ENCODE measurements at places on chromosomes 16 and 17.

GRCh38 chr16:84143784-84144199 is 1.2 kb downstream of the HSDL1 start:
- no peak for DNase-seq

- no peak for DNase-seq
Measured at GRCh38 chr16:79849119-79849518, 248.6 kb upstream of the MAF start.

GRCh38 chr16:82681592-82681991 is 54.8 kb downstream of the CDH13 start:
- DNase-seq, result no peak

DNA sequence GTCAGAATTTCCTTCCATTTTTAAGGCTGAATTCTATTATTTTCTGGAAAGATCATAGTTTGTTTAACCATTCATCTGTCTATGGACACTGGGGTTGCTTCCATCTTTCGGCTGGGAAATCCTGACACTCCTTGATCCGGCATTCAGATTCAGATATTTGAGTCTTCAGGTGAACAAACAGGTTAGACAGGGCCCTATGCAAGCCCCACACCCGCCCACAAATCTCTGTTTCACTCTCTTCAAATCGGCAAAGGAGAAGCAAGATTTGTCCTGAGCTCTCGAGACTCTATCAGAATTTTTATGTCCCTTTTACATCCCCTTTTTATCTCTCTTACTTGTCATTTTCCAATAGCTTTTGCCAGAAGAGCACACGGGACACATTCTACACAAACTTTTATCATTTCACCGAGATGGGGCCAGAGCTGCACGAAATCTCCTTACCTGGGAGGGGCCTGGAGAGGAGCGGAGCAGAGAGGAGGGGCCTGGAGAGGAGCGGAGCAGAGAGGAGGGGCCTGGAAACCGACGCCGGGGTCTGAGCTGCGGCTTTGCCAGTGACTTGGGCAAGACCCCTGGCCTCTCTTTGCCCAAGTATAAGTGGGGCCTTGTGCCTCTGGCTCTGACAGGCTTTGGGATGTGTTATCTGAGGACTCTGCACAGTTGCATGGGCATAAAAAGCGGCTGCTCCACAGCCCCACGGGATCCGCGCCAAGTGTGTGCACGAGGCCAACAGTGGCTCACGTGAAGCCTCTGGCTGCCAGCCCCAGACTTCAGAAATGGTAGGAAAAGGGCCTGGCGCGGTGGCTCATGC is 54.3 kb upstream of the RBFOX3 start:
- no peak for DNase-seq

GRCh38 chr17:49327835-49328784 is 33.9 kb downstream of the ZNF652 start:
- DNase-seq, result no peak

- DNase-seq, result no peak
Measured at GRCh38 chr17:21174713-21175112, 39.2 kb downstream of the TMEM11 start.
